Midbrain (tissue), 1 donor: ENCODE measurements at places on chromosomes 7 and 10.

GRCh38 chr10:113056441-113057021, 106.5 kb downstream of the TCF7L2 start:
- no peak for DNase-seq

GRCh38 chr7:112749775-112750174, 40.4 kb downstream of the TMEM168 start:
- no peak for DNase-seq

DNA sequence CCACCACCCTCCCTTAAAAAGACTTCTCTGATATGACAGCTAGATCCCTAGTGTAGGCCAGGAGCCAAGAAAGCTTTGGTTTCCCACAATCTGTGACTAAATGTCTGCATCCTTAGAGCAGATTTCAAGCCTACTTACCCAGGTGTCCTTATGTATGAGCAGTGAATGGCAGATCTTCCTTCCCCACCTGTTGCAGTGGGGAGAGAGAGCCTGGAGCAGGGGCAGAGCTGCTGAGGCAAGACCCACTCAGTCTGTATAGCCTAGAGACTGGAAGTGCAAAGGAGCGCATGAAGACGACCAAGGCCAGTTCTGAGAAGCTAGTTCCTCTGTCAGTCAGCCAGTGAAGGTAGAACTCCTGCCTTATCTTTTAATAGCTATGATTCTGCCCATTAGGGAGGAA, 180.1 kb downstream of the GRM3 start:
- DNase-seq, result no peak

DNA sequence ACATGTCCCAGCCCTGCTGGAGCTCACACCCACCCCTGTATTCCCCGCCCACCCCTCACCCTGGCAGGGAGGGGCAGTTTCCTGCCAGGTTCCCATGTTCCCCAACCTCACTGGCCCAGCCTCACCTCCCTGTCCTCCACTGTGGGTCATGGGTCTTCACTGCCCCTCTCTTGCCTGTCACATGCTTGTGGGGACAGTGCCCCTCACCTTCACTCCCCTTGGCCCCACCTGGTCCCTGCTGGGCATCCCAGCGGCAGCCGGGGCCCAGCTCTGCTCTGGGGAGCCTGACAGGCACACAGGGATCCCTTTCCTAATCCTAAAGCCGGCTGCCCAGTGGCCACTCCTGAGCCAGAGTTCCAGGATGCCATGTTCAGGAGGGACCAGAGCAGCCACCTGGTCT, 21.4 kb upstream of the ZNF862 start:
- DNase-seq, result no peak

GRCh38 chr7:138903859-138904435, 77.2 kb downstream of the KIAA1549 start:
- no peak for DNase-seq

GRCh38 chr10:75655791-75656451, 224.5 kb downstream of the LRMDA start:
- DNase-seq, result no peak

DNA sequence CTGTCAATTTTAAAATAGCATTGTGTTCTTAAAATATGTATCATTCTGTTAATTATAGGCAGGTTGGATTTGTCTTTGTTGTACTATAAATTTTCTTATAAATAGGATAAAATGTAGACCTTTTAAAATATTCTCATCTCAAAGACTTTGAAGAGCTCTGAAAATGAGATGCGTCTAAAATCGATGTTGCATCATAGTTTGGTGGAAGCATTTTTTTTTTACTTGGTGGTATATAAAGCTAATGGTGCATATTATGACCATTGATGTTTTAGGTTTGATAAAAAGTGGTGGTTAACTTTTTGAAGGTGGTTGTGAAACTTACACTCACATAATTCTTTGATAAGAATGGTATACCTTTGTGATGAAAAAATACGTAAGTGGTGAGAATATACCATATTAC, 69.1 kb downstream of the ZNRF2 start:
- no peak for DNase-seq

DNA sequence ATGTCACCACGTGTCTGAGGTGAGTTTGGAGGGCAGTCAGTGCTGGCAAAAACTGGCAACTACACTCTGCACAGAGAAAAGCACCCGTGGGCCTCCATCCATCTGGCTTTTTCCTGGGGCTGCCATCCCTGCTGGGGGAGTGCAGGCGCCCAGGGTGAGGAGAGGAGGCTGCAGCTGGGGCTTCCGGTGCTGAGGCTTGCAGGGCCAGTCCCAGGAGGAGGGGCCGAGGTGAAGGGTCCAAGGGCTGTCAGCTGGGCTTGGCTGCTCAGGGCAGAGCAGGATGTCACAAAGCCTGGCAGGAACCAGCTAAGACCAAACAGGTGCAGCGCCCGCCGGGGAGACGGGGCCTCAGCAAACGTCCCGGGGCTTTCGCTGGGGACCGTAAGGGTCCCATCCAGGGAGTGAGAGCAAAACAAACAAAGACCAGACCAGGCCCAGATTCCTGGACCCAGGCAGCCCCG, 77.2 kb downstream of the CFAP46 start:
- no peak for DNase-seq

- DNase-seq, result no peak
Measured at GRCh38 chr7:70739646-70740210, 392.2 kb upstream of the GALNT17 start.

DNA sequence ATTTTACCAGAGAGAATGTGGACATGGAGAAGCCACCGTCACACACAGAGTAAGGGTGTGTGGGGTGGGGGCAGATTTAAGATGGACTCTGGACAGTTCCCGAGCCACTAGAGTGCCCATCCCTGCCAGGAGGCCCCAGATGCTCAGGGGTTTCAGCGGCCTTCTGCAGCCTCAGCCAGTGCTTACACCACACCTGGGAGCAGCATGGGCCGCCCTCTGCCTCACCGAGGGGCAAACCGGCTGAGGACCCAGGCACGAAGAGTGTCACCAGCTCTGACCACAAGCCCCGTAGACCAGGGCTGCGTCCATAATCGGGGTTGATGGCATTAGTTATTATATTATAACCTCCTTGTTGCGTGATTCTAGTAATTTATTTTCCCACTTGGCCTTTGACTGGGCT, 6.7 kb upstream of the MNX1 start:
- no peak for DNase-seq

- DNase-seq, result no peak
Measured at GRCh38 chr10:118531105-118531852, 64.2 kb downstream of the PRLHR start.
